ENCODE measurements at places on chromosomes 2 and 18.

DNA sequence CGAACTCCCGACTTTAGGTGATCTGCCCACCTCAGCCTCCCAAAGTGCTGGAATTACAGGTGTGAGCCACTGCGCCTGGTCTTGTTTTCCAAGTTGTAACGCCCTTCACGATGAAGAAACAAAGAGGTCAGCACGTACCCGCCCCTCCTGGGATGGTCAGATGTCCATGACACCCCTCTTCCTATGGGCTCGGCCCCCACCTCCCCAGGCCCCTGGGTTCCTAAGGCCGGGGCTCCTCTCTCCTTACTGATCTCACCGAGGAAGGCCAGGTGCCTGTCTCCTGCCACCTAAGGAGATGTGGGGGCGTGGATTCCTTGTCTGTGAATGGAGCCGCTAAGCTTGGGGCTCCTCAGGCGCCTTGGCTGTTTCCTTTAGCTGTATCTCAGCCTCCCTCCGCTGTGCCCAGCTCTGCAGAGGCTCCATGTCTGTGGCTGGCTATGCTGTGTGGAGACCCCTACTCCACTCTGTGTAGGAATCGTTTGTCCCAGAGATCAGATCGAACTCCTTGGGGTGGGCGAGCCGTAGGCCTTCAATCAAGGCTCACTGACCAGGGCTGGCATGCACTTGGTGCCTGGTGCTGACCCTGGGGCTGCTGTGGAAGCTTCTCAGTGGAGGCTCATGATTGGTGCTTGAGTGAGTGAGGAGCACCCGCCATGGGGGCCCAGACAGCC lies 8.8 kb downstream of the COLEC11 start:
- DNase-seq: no peak

- DNase-seq: no peak
Observed at GRCh38 chr2:30237966-30238800, 6.8 kb downstream of the LBH start.

GRCh38 chr2:203685081-203685621 lies 21.3 kb upstream of the CD28 start:
- no peak for DNase-seq

GRCh38 chr2:239543702-239544101 lies 142.9 kb upstream of the HDAC4 start:
- DNase-seq: no peak

DNA sequence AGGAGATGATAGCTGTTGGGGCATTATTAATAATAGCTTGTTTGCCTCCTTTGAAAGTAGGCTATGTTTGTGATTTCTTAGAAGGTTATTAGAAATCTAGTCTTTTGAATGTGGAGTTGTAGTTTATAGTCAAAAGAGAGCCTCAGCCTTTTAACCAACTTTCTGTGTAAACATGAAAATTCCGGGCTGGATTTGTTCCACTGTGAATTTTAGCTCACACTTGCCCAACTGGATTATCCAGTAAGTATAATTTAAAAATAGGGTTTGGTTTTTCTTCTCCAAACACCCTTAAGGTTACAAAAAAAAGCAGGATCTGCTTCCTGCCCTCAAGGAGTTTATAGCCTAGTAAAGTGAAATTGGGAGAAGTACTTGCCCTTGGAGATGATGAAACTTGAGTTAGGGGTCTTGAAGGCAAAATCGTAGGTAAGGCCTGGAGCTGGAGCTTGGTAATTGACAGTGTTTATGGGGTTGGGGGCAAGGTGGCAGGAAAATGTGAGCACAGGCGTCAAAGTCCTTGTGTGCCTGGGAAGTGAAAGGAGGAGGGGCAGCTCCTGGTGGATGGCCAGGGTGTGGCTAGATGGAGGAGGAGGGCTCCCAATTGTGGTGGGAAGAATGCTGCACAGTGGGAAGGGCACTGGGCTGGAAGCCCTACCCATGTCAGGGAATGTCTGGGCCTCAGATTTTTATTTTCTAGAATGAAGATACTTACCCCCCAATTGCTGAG lies 21.3 kb downstream of the ITGA6 start:
- DNase-seq: no peak

- no peak for DNase-seq
Observed at GRCh38 chr18:33928231-33928630, 296.5 kb downstream of the NOL4 start.

- DNase-seq: no peak
Observed at GRCh38 chr2:238973038-238973739, 125.3 kb downstream of the TWIST2 start.

DNA sequence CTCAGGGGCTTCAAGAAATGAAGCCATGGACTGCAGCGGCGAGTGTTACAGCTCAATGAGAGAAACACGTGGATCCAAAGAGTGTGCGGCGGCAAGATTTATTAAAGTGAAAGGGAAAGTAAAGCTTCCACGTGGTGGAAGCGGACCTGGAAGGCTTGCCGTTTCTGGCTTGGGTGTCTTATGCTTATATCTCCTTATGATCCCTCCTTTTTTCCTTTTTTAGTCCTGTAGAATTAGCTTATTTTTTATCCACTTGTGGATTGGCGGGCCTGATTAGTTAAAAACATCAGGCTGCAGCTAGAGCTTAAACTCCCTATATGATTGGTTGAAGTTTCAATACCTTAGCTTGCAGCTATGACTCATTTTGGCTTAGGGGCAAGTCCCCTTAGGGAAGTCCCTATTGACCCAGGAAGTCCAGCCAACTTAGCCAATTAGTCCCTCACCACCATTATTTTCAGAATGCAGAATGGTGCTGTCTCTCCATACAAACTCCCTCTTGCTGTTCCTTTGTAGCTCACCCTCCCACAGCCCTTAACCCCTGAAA lies 11.6 kb upstream of the HNMT start:
- DNase-seq: no peak

DNA sequence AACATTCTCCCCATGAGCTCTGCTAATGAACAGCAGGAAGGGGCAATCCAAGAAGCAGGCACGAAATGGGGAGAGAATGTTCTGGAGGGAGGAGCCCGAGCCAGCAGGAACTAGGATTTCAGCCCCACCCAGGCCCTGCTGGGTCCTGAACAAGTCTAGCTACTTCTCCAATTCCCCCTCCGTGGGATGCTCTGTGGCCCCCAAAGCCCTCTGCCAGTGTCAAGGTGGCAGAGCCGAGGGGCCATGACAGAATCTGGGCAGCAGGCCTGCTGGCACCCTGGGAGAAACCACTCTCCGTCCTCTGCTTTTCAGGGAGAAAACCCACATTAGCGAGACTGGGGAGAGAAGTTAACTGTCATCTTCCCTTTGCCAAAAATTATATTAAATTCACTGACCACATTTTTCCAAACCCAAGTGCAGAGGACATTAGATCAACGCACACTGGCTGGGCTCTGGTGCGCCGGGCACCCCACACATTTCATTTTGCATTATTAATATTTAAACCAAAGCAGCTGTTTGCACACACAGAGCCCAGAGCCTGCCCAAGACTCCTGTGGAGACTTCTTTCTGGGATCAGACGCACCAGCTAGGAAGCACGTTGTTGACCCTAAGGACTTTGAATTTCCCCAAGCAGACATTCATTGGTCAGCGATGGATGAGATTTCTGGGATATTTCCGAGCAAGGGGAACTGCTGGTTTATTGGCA lies 80.2 kb upstream of the PKDCC start:
- no peak for DNase-seq

- no peak for DNase-seq
Observed at GRCh38 chr18:56112013-56112749, 524.2 kb upstream of the TCF4 start.

DNA sequence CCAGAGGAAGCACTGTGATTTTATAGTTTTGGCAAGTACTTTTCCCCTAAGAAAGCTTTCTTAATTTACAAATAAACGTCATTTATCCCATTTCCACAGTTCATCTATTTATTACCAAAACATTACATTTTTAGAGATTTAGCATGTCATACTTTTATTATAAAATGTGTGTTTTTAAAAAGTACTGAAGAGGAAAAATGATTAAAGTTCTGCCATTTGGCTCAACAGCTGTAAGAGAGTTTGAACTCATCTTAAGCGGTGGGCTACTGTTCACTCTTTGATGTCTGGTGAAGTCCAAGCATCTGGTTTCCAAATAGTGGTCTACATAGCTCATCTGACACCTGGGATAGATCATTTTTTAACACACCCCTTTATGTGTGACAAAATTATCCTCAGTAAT lies 51.3 kb upstream of the TANC1 start:
- DNase-seq: no peak

GRCh38 chr2:19746611-19747309 lies 155.0 kb downstream of the TTC32 start:
- DNase-seq: no peak

DNA sequence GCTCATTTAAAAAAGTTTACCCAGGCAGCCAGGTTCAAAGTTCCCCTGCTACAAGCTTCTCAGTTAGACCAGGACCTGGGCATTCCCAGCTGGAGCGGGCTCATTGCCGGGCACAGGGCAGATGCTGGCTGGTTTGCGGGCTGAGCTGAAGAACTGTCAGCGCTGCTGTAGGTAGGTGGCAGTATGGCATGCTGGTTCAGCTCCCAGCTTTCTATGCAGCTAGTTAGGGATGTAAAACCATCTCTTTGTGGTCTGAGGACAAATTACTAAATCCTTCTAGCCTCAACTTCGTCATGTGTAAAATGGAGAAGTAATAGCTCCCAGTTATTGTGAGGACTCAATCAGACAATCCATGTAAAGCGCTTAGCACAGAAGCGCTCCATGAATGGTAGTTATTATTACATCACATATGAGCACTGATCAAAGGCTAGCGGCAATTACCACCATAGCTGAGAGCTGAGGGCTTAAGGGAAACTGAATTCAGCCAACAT lies 2.4 kb upstream of the LDLRAD4 start:
- DNase-seq: peak; percentile 78

- DNase-seq: no peak
Observed at GRCh38 chr2:147247749-147248148, 597.1 kb upstream of the ACVR2A start.

DNA sequence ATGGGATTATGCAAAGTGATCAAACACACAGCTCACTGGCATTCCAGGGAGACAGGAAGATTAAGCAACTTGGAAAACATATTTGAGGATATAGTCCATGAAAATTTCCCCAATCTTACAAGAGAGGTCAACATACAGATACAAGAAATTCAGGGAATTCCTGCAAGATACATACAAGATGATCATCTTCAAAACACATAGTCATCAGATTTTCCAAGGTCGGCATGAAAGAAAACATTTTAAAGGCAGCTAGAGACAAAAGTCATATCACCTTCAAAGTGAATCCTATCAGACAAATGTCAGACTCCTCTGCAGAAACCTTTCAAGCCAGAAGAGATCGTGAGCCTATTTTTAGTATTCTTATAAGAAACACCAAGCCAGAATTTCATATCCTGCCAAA lies 1188.5 kb downstream of the LRP1B start:
- DNase-seq: no peak

DNA sequence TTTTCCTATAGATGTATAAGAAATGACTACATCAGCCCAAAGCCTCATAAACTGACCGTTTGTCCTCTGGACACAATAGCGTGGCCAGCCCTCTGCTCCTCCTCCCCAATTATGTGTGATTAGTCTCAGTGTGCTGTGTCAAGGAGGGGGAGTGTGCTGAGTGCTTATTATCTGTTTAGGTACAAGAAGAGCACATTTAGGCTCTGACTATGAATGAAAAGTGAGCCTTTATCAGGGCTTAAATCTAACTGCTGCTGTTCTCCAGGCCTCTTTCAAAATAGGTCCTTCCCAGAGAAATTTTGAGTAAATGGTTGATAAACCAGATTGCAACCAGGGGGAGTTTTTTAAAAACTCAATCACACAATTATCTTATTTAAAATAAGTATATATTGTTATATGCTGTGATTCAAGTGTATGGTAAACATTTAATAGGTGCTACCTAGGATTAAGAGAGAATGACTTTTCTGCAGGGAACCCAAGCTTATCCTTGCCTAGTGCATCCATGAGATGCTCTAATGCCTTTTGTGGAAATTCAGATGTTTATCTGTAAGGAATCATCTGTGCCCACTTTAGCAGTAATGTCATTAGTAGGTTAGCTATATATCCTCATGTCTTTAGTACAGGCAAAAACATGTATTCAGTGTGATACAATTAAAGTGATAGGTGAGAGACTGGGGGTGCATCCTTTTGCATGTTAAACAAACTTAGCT lies 168.7 kb upstream of the SIX3 start:
- DNase-seq: no peak

DNA sequence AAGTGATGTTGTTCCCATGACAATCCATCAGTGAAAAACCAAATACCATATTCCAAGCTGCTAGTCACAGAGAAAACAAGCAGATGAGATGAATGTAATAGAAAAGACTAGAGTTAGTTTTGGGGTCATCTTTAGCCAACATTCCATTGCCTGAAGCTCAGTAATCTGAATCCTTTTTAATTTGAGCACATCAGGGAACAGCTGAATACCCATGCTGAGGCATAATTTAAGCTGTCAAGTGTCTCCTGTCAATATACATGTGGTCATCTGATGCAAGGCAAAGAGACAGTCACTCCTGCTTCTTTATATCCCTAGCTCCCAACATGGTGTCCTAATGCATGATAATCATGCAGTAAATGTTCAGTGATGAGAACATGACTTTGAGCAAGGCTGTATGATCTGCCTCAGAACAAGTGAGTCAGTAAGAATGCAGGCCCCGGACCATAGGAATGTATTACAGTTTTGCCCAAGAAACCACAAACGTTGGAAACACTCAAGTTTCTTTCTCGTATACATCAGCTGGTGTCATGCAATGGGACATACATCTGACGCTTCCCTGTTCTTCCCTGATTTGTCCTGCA lies 48.0 kb downstream of the CDK15 start:
- DNase-seq: no peak

- no peak for DNase-seq
Observed at GRCh38 chr2:164887434-164888144, 46.0 kb upstream of the COBLL1 start.

DNA sequence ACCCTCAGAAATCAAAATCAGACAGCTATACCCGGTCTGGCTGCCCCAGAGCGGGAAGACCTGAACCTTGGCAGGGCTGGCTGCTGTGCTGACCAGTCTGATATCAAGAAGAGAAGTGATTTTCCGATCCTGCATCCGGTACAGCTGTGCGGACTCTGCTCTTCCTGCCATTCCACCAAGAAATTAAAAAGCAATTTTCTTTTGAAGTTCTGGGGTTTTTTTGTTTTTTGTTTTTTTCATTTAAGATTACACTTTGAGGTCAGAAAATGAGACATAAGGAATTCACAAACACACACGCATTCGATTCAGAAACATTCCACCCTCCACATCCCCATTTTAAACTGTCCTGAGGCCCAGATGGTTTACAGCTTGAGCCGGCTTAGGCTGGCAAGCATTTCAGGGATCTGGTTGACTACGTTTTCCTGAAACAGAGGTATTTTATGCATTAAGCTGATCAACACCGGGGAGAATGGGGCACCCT lies 156.5 kb downstream of the COL6A3 start:
- DNase-seq: no peak

- DNase-seq: no peak
Observed at GRCh38 chr2:219944866-219945265, 317.4 kb downstream of the SLC4A3 start.

DNA sequence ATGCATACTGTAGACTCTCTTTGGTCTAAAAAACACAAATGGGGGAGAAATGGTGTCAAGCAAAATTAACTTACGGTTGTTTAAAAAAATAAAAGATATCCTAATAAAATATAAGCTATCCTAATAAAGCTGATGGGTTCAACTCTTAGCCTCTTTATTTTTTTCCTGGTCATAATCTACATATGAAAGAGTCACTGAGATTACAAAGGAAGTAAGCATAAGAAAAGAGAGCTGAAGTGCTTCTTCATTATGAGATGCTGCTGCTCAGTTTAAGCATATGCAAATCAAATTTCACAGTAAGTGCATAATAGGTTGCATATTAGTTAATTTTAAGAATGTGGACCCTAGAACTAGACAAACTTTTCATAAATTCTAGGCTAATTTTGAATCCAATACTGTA lies 59.9 kb upstream of the DNER start:
- no peak for DNase-seq
